ENCODE measurements at places on chromosomes 6 and 20.

- no peak for DNase-seq
These were observed 6.2 kb downstream of the BPHL start for GRCh38 chr6:3124667-3125066.

- no peak for DNase-seq
These were observed 26.4 kb upstream of the FAM83C start for GRCh38 chr20:35318502-35319157.

DNA sequence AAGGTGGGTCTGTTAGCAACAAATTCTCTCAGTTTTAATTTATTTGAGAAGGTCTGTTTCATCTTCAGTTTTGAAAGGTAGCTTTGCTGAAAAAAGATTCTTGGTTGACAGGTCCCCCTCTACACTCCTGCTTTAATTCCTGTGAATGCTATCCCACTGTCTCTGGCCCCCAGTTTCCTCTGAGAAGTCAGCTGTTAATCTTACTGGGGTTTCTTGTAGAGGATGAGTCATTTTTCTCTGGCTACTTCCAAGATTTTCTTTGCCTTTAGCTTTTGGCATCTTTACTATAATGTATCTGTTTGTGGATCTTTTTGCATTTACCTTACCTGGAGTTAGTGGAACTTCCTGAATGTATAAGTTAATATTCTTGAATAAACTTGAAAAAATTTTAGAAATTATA lies 122.7 kb downstream of the MMS22L start:
- no peak for DNase-seq

DNA sequence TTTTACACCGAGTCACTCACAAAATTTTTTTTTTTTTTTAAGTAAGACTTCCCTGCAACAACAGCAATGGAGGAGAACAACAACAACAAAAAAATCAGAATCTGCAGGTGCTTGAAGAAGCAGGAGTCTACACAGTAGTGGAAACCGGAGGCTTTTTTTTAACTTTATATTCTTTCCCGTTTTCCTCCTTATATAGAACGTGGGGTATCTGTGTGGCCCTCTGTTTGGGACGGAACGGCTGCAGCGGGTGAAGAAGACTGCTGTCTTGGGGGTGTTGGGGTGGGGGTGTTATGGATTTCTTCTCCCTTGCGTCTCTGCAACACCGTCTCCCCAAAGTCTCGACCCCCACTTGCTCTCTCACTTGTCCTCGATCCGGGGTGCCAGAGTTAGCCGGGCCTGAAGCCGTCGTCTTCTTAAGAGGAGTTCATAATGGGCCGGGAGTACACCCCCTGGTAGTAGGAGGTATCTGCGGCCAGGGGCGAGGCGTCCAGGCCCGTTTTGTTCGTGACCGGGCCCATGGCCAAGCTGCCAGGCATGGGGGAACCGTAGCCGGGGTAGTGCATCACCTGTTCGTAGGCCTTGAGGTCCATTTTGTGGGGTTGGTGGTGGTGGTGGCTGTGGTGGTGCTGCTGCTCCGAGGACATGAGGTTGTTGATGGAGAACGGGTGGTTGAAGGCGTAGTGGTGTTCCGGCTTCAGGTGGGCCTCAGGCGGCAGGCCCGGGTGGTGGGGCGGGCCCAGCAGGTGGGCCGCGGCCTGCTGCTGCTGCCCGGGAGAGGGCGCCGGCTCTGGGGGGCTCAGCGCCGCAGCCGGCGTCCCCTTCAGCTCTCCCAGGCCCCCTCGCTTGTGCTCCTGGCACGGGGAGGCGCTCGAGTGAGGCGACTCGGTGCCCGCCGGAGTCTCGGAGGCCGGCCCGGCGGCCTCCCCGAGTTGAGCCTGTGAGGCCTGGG lies 2.7 kb downstream of the FOXA2 start:
- no peak for DNase-seq

GRCh38 chr6:22886650-22887581 lies 317.6 kb downstream of the HDGFL1 start:
- no peak for DNase-seq

- no peak for DNase-seq
These were observed 862 bp downstream of the C20orf96 start for GRCh38 chr20:289693-290083.

GRCh38 chr6:83708970-83709747 lies at the start of gene SNAP91:
SNAP91 (minus strand) TSS chr6:83709101; CDS start chr6:83707927, 1,174 bp downstream.
- no peak for DNase-seq

DNA sequence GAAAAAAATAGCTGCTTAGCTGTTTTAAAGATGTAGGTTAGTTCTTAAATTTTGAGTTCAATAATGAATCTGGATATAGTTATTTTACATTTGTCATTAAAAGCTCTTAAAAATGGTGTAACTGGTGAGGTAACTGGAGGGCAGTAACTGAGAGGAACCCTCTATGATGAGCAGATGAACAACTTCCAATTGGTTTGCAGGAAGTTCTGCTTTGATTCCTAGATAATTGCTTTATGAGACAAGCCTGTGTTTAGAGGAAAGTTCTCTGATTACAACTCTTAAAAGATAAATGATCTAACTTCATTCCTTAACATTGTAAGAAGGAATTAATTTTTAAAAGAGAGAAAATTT lies 8.5 kb downstream of the MYLIP start:
- no peak for DNase-seq

DNA sequence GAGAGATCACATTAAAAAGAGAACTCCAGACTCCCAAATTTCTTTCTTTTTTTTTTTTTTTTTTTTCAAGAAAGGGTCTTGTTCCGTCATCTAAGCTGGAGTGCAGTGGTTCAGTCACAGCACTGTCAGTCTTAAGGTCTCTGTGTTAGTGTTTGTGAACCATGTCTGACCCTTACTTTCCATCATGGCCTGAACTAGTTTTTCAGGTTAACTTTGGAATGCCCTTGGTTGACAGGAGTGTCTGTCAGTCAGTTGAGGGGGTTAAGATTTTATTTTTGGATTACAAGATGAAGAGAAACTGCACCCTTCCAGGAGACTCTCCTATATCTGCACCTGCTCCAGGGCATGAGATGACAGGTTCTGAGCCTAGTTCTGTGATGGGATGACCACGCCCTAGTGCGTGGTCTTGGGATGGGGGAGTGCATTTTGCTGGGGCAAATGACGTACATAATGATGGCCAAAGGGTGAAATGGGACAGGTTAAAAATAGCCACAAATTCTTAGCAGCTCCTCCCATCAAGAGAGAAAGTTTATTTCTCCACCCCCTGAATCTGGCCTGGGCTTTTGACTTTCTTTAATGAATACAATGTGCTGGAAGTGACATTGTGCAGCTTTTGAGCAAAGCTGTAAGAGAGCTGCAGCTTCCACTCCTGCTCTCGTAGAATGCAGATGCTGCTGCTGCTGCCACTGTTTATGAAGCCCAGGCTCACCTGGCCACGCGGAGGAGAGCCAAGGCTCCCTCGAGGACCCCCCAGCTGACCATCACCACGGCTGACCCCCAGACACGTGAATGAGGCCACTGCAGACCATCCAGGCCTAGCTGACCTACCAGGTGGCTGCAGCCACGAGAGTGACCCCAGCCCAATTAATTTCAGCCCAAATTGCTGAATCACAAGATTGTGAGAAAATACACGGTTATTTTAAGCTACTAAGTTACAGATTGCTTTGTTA lies 29.7 kb upstream of the FAM50B start:
- no peak for DNase-seq

DNA sequence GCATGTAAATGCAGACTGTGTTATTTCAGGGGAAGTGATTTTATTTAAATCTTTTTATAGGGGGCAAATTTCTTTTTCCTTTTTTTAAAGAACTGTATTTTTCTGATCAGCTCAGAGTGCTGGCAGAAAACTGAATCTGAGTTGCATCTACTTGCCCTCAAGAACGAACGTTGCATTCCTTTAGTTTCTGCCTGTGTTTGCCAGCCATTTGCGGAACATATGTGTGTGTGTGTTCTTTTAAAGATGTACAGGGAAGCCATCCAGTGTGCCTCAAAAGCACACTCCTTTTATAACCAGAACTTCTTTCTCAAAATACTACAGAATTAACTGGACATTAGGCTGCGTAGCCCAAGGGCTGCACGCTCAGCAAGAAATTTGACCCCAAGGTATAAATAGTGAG lies 25.8 kb upstream of the INSM1 start:
- DNase-seq = no peak

DNA sequence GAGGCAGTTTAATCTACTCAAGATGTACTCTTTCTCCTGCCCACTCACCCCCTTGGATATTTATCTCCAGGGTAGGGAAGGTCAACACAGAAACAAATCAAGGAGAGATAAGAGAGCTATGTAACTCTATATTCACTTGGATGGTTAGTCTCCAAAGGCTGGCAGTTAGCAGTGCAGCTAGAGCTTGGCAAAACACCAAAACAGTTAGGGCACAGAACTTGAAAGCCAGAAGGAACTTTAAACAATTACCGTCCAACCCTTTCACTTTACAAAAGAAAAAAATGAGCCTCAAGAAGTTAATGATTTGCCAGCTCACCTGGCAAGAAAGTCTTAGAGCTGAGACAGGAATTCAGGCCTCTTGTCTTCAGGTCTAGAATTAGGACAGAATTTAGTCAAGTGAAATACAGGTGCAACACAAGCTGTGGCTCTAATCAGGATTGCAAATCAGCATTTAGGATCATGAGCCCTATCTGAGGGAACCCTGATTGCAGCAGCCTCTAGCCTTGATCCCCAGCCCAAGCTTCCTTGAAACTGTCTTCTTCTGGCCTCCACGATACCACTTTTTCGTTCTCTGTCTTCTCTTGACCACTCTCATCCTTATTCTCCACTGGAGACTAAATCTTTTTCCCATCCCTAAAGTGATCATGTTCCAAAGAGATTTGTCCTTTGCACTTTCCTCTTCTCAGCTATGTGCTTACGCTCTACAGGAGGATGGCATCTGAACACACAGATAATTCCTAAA lies 14.9 kb downstream of the NEDD9 start:
- no peak for DNase-seq

- no peak for DNase-seq
These were observed 1.3 kb downstream of the LKAAEAR1 start for GRCh38 chr20:64082820-64083377.

GRCh38 chr6:43496370-43497128 lies 13.6 kb downstream of the LRRC73 start:
- DNase-seq = no peak

DNA sequence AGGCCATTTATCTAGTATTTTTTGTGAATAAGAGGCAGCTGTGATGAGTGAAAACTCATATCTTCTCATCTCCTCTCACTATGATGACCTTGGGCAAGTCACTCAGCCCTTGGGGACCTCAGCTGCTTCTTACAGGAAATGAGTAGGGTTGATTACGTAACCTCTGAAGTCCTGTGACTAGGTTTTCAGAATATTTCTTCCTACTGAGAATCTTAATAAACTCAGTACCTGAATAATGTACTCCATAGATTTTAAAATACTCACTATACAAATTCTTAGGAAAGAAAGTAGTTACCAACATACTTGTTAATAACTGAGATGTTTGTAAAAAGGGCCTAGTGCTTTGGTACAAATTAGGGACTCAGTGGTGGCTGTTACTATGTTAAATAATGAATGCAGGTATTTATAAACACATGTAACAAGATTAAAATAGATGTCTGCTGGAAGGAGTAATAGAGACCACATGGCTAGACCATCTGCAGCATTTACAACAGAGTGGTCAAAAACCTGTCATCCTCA lies 60.9 kb downstream of the RPRD1B start:
- DNase-seq = no peak

Measured in AG09309 (cell line).